ENCODE measurements at places on chromosomes 2 and 18.
A peak's percentile ranks its signal among the peaks of the same experiment; 100 is the strongest.

- no peak for DNase-seq
Measured at GRCh38 chr2:169339657-169340056, 22.7 kb downstream of the LRP2 start.

GRCh38 chr2:133765658-133766057 lies 197.4 kb upstream of the NCKAP5 start:
- no peak for DNase-seq

GRCh38 chr2:9782197-9782719 lies 61.0 kb upstream of the TAF1B start:
- peak; percentile 71 for DNase-seq

DNA sequence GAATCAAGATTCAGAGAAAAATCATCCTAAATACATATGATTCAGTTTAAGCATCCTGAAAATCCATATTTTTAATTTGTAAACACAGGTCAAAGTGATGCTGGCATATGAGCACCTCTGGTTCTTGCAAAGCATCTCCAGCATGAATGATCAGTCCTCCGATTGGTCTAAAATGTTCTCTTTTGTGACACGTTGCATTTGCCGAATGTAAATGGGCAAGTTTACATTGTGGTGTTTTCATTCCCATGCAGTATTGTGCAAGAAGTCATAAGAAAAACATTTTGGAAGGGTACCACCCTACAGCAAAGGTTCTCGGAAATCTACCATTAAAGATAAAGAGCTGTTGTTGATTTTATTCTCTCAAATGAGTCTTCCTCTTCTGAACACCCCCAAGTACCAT lies 108.0 kb upstream of the UNC80 start:
- DNase-seq = no peak

GRCh38 chr18:57212678-57213077 lies 65.8 kb downstream of the BOD1L2 start:
- no peak for DNase-seq

- DNase-seq = no peak
Measured at GRCh38 chr2:212154477-212154878, 384.1 kb downstream of the ERBB4 start.

- no peak for DNase-seq
Measured at GRCh38 chr2:220775856-220776488, 796.1 kb downstream of the EPHA4 start.

DNA sequence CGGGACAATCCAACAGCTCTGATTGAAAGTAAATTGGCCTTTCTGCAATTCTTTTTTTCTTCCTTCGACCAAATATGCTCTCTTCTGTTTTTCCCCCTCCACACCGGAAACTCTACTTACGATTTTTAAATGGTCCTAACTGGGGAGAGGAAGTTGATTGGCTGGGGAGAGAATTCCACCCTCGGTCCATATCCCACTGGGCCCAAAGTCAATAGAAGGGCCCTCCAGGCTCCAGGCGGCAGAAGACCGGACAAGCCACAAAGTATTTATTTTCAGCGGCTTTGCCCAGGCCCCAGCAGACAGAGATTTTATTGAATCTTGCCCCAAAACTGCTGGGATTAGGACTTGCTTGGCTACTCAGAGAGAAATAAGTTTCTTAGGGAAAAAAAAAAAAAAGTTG lies 37.1 kb upstream of the SMAD7 start:
- DNase-seq = no peak

DNA sequence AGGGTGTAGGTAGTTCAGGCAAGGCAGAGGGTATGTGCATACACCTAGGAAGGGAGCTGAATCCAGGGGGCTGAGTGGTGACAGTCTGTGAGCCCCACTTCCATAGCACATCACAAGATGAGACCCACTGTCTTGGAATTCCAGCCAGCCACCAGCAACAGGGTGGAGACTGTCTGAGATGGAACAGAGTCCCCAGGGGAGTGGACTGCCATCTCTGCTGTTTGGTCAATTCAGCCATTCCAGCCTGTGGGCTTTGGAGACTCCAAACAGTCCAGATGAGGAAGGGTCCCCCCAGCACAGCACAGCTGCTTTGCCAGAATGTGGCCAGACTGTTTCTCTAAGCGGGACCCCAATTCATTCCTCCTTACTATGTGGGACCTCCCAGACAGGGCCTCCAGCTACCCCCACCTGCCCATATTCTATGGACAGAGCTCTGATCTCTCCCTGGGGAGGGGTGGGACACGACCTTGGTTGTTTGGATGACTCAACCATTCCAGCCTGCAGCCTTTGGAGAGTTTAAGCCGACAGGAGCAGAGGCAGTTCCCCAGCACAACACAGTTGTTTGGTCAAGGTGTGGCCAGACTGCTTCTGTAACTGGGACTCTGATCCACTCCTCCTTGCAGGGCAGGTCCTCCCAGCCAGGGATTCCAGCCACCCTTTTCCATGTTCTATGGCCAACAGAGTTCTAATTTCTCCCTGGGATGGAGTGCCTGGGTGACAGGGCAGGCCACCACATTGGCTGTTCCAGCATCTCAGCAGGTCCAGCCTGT lies 178.0 kb downstream of the RND3 start:
- DNase-seq = no peak

- no peak for DNase-seq
Measured at GRCh38 chr2:234963773-234964615, 12.2 kb downstream of the SH3BP4 start.

GRCh38 chr2:52810460-52810859 lies 957.1 kb upstream of the CHAC2 start:
- DNase-seq = no peak

DNA sequence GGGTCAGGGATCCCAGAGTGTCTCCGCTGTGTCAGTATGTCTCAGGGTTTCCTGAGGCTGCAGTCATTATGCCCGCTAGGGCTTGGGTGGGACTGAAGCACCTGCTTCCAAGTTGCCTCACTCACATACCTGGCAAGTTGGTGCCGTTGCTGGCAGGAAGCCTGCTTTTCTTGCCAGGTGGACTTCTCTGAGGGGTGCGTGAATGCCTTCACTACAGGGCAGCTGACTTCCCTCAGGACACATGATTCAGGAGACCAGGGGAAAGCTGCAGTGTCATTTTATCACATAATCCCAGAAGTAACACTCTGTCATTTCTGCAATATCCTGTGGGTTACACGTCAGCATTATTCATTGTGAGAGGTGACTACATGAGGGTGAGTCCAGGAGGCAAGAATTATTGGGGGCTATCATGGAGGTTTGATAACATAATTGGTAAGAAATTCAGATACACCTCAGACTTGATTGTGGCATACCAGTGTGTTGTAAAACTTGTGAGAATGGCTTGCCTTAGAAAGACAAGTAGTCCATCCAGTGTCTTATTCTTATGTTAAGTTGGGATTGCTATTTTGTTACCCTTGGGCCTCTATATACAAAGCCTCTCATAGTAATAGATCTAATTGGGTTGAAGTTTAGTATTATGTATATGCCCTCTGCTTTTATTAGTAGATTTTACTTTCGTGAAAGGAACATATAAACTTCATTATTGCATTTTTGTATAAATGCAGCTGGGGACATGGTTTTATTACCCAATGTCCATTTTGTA lies 44.1 kb downstream of the NEDD4L start:
- DNase-seq = no peak

GRCh38 chr18:47151439-47151838 lies 1.1 kb upstream of the HDHD2 start:
- no peak for DNase-seq

DNA sequence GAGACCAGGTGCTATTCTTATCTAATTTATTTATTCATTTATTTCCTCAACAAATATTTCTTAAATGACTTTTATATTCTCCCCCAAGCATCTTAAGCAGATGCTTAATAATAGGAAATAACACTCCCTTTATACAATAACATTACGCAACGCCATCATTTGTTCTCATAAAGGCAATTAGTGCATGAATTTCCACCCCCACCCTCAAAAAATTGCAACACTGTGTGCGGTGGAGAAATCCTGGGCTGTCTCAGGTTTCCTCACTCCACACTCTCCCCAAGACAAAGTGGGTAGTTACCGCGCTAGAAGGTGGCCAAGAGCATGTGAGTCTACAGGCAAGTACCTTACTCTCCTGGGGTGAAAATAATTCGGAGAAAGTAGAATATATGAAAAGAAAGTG lies 37.0 kb upstream of the CTDP1 start:
- no peak for DNase-seq

- no peak for DNase-seq
Measured at GRCh38 chr2:42673989-42674579, 89.9 kb downstream of the OXER1 start.

GRCh38 chr2:17644997-17645720 lies 104.7 kb downstream of the VSNL1 start:
- no peak for DNase-seq

DNA sequence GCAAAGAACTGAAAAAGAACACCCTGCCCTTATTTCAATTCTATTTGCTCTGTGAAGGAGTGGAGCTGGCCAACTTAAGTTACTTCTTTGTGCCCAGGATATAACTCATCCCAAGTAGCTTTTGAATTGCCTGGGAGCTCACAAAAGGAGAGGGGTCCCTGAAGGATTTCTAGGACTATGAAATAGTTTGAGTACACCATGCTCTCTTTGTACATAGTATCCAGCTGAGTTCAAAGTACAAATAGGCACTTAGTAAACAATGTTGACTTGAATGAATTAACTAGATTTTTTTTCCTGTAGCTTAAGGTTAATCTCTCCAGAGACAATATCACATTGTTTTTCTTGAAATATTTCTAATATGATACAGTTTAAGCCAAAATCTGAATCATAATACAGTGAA lies 47.7 kb downstream of the ZC3H15 start:
- no peak for DNase-seq

DNA sequence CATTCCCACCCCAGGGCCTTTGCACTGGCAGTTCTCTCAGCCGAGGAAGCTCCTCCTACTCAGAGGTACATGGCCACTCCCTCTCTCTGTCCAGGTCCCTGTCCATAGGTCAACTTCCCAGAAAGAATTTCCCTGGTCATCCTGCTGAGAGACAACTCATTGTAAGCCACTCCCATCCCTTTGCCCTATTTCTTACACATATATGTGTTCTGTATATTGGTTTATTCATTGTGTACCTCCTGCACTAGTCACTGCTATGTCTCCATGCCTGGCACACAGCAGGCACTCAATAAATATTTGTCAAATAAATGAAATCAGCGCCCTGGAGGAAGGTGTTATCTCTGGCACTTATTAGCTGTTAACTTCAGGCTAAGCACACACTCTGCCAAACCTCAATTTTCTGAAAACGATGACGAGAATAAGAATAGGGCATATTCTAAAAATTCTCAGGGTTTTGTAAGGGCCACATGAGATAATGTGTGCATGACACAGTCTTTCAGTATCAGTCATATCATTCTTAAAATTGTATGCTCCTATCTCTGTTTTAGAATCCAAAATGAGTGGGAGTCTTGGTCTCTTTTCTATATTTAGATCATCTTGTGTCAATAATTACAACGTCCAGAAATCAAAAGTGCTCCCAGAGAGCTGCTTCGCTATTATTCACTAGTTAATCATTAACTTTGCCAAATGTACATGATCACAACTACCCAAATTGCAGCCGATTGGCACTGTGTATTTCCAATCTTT lies 198.0 kb downstream of the ALK start:
- no peak for DNase-seq

DNA sequence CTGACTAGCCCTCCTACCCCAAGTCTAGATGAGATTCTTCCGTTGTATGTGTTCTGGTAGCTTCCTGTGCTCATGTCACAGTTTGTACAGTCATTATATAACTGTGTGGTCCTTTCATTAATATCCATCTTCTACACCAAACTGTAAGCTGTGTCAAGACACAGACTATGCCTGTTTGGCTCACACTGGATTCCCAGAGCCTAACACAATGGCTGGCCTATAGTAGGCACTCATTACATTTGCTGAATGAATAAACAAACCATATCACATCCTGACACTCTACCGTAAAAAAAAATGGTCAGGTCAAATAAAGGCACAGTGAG lies 72.6 kb downstream of the ANKRD44 start:
- no peak for DNase-seq

GRCh38 chr2:7612969-7613368 lies 695.8 kb downstream of the RNF144A start:
- no peak for DNase-seq

- no peak for DNase-seq
Measured at GRCh38 chr2:51344886-51345285, 313.0 kb upstream of the NRXN1 start.

DNA sequence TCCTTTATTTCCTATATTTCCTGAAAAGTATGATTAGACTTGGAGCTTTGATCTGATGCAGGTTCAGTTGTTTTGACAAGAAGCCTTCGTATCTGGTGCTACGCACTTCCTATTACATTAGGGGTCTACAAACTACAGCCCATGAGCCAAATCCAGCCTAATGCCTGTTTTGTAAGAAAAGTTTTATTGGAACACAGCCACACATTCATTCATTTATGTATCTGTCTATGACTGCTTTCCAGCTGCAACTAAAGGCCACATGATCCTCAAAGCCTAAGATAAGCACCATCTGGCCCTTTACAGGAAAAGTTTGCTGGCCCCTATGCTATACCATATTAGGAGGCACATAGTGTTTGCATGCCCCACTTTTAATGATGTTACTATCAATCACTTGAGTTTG lies 26.0 kb downstream of the EIF2AK3 start:
- no peak for DNase-seq

DNA sequence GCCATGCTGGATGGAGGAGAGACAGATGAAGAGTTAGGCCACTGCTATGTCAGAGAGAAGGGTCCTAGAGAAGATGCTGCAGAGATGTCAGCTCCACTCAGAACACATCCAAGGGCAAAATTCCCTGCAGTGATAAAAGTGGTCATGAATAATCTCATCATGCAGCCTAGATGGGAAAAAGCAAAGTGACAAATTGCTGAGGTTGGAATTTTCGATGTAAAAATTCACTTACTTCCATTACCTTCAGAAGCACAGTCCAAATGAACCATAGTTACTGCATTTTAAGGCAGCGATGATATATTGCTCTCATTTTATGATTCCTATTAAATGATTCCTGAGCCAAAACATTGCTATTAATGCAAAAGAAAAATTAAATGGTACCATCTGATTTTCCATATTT lies 16.4 kb downstream of the ANKRD29 start:
- no peak for DNase-seq

DNA sequence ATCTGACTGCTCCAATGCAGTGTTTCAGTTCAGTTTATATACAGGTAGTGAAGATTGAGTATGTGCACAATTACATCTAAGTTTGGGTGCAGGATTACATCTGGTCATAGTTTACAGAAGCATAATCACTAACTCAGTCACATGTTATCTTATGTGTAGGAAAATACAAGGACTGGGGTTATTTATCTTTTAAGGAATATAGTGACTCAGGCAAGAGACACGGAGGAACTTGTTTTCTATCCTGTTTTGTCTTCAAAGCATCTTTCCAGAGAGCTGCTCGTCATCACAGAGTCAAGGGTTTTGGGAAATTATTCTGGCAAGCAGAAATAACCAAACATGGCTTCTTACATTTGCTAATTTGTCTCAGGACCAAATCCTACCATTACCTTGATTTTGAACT lies 1371.5 kb upstream of the TMEFF2 start:
- DNase-seq = no peak

- DNase-seq = no peak
Measured at GRCh38 chr2:39851651-39852110, 72.6 kb upstream of the THUMPD2 start.

GRCh38 chr18:63511285-63511684 lies 30.9 kb upstream of the SERPINB12 start:
- no peak for DNase-seq

- DNase-seq = no peak
Measured at GRCh38 chr18:49639643-49640391, 78.0 kb downstream of the LIPG start.
